ENCODE measurements at places on chromosomes 7 and 10. TPM values are rescaled to one million over a fixed set of nuclear protein-coding genes. Genes with fewer than 3 reads are reported as not detected.
A peak's percentile ranks its signal among the peaks of the same experiment; 100 is the strongest.

METTL2B gene
- 33.9 TPM for total RNA-seq

DNA sequence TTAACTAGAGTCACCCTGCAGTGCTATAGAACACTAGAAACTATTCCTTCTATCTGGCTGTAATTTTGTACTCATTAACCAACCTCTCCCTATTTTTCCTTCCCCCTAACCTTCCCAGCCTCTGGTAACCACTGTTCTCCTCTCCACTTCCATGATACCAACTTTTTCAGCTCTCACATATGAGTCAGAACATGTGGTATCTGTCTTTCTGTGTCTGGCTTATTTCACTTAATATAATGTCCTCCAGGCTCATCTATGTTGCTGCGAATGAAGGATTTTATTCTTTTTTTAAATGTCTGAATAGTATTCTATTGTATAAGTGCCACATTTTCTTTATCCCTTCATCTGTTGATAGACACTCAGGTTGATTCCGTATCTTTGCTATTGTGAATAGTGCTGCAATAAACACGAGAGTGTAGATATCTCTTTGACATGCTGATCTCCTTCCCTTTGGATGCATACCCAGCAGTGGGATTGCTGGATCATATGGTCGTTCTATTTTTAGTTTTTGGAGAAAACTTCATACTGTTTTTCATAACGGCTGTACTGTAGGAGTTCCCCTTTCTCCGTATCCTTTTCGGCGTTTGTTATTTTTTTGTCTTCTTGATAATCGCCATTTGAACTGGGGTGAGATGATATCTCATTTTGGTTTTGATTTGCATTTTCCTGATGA lies 101.4 kb downstream of the FAM107B start:
- no peak overlapping the region for H3K27ac ChIP-seq
- H3K36me3 ChIP-seq: no peaks in the 10 kb centered on the region
- H3K4me3 ChIP-seq: peak overlapping the region; percentile 3
- no peak for DNase-seq
- peaks cover 27% of the 10 kb centered on the region for H3K4me1 ChIP-seq

PNLIPRP3 gene
- total RNA-seq: not detected

ZNF25 gene
- total RNA-seq: 7.5 TPM

ENO4 gene
- total RNA-seq: not detected

- H3K36me3 ChIP-seq: peaks cover 47% of the 10 kb centered on the region
- no peak for DNase-seq
- no peaks in the 10 kb centered on the region for H3K4me1 ChIP-seq
- H3K4me3 ChIP-seq: no peak overlapping the region
Observed at GRCh38 chr7:16399916-16400892, 21.1 kb downstream of the CRPPA start.

GRCh38 chr7:2820508-2820934 lies 23.6 kb downstream of the GNA12 start:
- no peak for DNase-seq
- H3K27ac ChIP-seq: no peak overlapping the region
- H3K36me3 ChIP-seq: no peaks in the 10 kb centered on the region
- peaks cover 65% of the 10 kb centered on the region for H3K4me1 ChIP-seq
- no peak overlapping the region for H3K4me3 ChIP-seq

HECW1 gene
- total RNA-seq: not detected
